A549 (cell line): ENCODE measurements at places on chromosomes 1 and 21.

- DNase-seq, result no peak
Observed at GRCh38 chr1:148160048-148160342, 7.9 kb upstream of the NBPF11 start.

DNA sequence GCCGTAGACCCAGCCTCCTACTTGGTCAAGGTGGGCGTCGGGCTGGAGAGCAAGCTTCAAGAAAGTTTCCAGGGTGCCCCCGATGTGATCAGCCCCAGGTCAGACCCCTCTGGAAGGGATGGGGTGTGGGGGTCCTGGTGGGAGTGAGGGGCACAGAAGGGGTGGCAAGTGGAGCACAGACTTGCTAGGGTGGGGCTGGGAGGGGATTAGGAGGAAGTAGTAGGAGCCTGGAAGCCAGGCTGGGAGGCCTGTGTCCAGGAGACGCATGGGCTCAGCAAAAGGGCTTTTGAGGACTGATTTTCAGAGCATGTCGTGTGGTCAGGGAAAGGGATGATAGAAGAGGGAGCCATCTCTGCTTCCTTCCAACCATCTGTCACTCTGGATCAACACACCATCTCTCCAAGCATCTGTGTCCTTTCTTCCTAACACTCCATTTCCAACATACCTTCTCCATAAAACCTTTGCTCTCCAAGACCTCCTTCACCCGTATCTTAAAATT, 8.5 kb downstream of the TRIM46 start:
- DNase-seq, result no peak

DNA sequence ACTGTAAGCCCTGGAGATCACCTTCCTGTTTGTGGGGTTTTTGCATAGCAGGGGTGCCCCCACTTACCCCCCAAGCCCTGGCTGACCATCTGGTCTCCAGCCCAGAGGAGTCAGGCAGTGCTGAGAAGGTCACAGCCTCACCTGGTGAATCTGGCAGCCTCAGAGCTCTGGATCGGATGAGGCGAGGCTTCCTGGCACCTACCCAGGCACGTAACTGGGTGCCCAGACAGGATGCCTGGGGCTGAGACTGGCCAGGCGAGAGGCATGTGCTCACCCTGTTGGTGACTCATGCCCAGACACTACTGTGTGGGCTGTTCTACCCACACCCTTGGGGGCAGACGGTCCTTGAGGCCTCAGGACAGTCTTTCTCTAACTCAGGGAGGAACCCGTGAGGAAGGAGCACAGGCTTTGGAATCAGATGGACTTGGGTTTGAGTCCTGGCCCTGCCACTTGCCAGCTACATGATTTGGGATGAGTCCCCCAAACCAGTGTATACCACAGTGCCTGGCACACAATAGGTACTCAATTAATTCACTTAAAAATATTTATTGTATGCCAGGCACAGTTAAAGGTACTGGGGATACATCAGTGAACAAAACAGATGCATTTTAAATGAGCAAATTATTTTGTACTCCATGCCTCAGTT, 15.1 kb upstream of the PADI3 start:
- peak; percentile 96 for DNase-seq

DNA sequence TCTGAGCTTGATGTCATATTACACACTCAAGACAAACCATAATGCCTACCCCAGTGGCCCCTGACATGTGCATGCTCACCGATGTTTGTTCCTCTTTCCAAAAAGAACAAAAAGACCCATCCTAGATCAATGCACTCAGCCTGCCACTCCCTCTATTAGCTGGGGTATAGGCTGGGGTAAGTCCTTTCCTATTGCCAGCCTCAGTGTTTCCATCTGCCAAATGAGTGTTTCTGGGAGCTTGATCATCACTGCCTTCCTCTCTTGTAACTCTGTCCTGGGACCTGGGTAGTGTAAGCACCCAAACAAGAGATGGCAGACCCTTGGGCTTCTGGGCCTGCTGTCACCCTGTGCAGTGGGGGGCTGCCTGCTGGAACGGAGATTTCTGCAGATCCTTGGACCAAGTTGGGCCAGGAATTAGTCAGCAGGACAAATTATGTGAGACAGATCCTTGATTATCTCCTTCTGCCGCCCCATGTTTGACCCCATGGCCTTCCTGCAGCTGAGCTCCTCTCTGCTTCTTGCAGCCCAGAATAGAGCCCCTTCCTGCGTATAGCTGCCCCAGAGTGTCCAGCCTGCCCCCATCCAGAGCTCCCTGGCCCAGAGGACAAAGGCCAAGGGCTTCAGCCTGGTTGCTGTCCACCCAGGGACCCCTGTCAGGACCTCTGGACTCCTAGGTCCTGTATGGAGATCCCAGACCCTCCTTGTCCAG, 31.5 kb upstream of the LRP8 start:
- DNase-seq, result no peak

GRCh38 chr21:24995216-24995615, 612.1 kb downstream of the MRPL39 start:
- no peak for DNase-seq
